ENCODE measurements at places on chromosomes 2 and 18. TPM values are rescaled to one million over a fixed set of nuclear protein-coding genes. Genes with fewer than 3 reads are reported as not detected.

GRCh38 chr18:55083461-55083860 lies 124.2 kb upstream of the CCDC68 start:
- no peak for DNase-seq

- no peak for DNase-seq
Observed at GRCh38 chr2:34936089-34936488, 1337.0 kb upstream of the FAM98A start.

DNA sequence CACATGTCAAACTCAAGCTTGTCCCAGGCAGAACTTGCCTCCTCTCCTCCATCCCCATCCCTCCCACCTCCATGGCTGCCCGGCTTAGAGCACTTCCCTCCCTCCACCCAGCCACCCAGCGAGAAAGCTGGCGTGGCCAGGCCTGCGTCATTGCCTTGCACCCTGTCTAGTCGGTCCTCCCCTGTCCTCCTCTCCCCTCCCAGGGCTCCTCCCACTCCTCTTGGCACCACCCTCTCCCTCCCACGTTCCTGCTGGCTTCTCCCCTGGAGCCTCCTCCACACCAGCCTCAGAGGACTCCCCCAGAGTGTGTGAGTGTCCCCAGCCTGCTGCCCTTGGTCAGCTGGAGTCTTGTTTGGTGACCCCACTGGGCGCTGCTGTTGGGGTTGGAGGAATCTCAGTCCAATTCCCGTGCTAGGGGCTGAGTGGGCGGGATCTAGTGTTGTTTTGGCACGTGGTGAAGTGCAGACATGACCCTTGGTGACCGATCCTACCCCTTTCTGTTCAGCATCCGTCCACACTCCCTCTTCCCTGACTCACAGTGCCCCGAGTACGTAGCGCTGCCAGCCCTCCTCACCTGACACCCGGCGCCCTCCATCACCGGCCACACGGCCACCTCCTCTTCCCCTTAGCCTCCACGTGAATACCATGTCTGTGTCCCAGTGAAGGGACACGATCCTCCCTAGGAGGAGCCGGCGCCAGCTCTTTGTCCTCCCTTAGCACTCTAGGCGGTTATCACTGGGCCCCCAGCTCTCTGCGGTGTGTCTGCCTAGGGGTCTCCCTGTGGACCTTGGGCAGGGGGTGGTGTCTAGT lies 41.4 kb downstream of the ATP6V1C2 start:
- no peak for DNase-seq

- peak; percentile 87 for DNase-seq
Observed at GRCh38 chr2:74481961-74482800, 617 bp downstream of the CCDC142 start.

- DNase-seq, result no peak
Observed at GRCh38 chr2:107801498-107801897, 25.2 kb upstream of the RGPD4 start.

DNA sequence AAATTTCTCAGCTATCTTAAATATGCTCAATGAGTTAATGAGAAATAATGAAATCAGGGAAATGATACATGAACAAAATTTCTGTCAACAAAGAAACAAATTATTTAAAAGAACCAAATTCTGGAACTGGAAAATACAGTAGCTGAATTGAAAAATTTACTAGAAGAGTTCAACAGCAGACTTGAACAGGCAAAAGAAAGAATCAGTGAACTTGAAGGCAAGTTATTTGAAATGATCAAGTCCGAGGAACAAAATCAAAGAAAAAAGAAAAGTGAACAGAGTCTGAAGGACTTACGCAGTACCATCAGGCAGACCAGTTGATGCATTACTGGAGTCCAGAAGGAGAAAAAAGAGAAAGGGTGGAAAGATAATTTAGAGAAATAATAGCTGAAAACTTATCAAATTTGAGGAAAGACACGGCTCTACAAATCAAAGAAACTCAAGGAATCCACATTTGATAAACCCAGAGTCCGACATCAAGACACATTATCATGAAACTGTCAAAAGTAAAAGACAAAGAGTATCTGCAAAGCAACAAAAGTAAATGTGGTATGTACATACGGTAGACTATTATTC lies 83.6 kb downstream of the CCDC138 start:
- DNase-seq, result no peak

DNA sequence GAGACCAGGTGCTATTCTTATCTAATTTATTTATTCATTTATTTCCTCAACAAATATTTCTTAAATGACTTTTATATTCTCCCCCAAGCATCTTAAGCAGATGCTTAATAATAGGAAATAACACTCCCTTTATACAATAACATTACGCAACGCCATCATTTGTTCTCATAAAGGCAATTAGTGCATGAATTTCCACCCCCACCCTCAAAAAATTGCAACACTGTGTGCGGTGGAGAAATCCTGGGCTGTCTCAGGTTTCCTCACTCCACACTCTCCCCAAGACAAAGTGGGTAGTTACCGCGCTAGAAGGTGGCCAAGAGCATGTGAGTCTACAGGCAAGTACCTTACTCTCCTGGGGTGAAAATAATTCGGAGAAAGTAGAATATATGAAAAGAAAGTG lies 37.0 kb upstream of the CTDP1 start:
- DNase-seq, result no peak

- DNase-seq, result no peak
Observed at GRCh38 chr18:43405097-43405496, 127.8 kb upstream of the SYT4 start.

DNA sequence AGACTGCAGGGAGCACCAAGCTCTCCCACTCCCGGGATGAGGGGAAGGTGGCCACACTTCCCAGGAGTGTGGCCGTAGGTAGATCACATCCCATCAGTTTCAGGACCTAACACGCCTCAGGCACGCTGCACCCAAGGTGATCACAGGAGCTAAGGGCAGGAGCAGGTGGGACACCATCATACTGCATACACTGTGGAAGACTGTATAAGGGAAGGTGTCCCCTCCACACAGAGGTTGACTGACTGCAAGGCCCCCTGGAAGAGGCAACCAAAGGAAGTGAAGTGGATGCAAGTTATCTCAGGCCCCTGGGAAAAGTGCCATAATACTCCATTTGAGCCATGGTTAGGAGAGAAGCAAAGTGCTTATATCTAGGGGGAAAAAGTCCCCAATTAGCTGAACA lies 351.9 kb upstream of the SMIM21 start:
- DNase-seq, result no peak

DNA sequence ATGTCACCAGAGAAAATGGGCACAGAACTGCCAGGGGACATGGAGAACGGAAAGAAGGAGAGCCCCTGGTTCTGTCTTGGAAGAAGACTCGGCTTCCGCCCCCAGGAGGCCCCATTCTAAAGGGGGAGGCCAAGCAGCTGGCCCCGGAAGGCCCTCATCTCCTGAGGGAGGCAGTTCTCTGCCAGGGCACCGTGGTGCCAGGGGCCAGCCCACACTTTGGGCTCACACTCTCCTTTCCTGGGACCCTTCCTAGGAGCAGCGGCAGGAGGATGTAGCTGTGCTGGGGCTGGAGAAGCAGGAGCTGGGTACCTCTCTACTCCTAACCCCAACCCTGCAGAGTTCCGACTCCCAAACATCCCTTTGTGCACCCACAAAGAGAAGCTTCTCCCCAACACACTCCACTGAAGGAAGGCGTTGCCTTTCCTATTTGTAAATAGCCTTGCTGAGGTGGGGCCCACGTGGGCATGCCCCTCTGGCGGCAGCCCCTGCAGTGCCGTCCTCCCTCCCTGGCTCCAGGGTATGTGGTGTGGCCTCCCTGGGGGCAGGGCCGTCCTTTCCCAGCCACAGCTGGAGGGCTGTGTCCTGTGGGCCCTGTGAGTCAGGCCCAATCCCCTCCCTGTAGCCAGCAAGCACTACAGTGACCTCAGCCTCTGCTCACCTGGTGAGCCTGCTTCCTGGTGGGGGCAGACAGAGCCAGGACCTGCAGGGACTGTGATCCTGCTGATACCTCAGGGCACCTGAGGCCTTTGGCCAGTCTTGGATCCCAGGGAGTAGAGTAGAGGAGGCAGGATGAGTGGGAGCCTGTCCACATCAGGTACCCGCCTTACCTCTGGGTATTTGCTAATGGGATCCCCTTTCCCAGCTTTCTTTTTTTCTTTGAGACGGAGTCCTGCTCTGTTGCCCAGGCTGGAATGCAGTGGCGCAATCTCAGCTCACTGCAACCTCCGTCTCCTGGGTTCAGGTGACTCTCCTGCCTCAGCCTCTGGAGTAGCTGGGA lies 26.6 kb downstream of the ZFP36L2 start:
- no peak for DNase-seq

- no peak for DNase-seq
Observed at GRCh38 chr2:60152226-60152833, 401.1 kb downstream of the BCL11A start.

- no peak for DNase-seq
Observed at GRCh38 chr2:133240491-133241223, 327.6 kb downstream of the NCKAP5 start.

DNA sequence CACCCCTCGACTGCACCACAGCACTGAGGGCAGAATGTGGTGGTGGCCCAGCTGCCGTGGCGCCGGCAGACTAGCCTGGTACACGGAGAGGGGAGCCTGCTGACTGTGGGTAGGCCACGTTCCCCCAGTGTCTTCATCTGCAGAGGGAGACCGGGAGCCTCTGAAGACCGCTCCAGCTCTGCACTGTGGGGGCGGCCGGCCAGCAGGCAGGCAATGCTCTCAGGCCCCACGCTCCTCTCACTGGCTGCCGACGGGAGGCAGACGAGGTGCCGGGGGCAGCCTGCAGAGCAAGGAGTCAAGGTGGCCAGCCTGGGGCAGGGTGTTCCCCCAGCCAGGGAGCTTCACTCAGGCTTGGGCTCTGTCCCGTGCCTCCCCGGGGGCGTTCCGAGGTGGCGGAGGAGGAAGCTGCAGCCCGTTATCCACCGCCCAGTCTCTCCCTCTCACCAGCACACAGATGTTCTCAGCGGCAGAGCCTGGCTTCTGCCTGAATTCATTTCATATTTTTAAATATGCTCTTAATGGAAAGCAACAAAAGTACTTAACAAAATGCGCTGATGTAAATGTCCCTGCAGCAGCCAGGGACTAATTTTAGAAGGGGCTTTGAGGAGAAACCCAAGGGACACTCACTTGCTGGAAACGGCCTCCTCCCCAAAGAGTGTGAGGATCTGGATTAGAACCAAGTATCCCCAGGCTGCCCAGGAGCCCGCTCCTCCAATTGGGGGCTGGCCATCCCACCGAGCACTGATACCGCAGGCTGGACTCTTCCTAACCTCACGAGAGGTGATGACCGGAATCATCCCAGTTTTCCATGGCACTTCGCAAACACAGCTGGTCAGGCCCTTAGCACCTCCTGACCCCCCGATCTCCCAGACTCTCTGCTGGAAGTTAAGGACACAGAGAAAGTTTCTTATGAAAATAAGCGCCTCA lies 87.8 kb downstream of the HDAC4 start:
- no peak for DNase-seq

DNA sequence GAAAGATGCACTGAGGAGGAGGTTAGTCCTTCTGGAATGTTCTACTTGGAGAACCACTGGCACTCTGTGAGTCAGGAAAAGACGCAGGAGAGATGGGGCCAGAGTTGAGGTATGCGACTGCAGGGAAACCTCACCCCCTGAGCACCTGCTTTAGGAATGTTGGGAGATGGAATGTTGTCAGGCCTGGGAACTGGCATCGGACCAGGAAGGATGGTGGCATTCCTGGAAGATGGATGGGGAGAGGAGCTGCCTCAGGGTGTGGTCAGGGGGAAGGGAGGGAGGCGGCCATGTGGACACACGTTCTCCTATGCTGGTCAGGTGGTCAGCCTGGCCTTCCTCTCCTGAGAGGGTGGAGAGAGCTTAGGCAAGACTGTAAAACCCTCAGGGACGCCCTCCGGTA lies 146.3 kb downstream of the CELF4 start:
- DNase-seq, result no peak

DNA sequence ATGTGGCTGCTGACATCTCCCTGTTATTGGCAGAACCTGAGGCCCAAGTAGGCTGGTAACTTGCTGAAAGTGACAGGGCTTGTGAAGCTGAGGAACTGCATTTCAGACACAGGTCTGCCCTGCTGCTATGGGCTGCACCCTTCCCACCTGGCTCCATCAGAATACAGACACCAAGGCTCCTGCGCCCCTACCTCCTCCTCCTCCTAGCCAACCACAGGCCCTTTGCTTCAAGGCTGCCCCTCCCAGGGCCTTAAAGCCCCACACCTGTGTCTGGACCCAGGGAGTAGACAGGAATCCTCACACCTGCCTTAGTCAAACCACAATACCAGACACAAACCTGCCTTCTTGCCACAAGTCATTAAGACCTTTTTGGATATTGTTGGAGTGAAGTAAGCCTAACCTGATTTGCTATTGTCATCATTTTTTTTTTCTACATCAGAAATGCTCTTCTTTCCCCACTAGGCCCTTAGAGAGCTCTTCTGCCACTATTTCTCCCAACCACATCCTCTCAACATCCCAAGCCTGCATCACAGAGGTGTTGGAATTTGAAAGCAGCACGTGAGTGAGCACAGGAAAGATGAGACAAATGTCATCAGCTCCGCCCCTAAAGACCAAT lies 489.7 kb downstream of the EIPR1 start:
- no peak for DNase-seq

GRCh38 chr2:98460573-98461497 lies 16.2 kb downstream of the INPP4A start:
- DNase-seq, result no peak

DNA sequence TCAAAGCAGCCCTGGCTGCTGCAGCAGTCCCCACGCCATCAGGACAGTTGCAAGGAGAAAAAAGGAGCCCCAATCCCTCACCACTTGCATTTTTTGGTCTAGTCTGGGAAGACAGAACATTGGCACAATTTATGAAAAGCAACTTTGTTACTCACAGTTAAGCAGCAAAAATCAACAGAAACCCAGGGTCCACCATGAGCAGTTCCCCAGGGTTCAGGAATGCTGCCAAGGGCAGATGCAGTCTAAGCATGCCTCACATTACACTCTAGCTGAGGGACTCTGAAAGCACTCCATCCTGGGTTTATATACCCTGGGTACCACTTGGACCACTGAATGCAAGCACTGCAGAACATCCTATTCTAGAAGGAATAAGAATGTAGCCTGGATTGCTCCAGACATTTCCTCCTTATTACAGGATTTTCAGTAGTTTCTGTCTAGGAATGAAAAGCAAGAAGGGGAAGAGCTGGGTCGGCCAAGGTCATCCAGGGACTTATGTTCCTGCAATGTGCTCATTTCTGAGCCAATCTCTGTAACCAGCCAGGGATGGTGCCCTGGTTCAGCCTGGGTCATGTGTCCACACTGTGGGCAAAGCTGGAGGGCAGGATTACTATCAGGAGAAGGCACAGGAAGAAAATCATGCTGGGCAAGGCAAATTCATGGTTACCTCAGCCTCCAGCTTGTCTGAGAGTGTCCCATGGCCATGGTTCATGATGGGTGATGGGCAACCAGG lies 19.5 kb upstream of the TMEM163 start:
- DNase-seq, result no peak

Gene NT5C1B
- not detected for polyA plus RNA-seq

Gene RNF125
- polyA plus RNA-seq, result 0.05 TPM

Gene RIF1
- polyA plus RNA-seq, result 2.3 TPM

Gene LHCGR
- not detected for polyA plus RNA-seq

Gene SETBP1
- polyA plus RNA-seq, result 1.3 TPM

Gene ERBB4
- polyA plus RNA-seq, result 1.5 TPM

Gene NEU2
- polyA plus RNA-seq, result not detected

Gene FASTKD1
- 7.0 TPM for polyA plus RNA-seq

Gene ALK
- polyA plus RNA-seq, result not detected

Gene REEP1
- 4.5 TPM for polyA plus RNA-seq
